ENCODE measurements at places on chromosomes 1 and 21. TPM values are rescaled to one million over a fixed set of nuclear protein-coding genes. Genes with fewer than 3 reads are reported as not detected.

GRCh38 chr1:85374160-85374559, 90.8 kb downstream of the DDAH1 start:
- no peak for DNase-seq

GRCh38 chr1:229696385-229696784, 70.3 kb downstream of the URB2 start:
- no peak for DNase-seq

DNA sequence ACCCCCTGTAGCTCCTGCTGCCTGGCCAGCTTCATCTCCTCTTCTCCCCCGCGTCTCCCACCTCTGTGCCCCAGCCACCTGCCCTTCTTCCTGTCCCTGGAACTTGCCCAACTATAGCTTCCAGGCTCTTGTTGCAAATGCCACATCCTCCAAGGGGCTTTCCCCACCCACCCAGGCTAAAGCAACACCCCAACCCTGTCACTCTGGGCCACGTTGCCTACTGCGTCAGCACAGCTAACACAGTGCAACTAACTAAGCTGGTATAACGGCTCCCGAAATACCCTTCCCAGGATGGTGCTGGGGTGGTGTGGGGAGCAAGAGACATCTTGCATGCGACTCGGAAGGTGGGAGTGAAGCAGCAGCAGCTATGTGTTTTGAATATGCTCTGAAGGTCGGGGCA, 19.7 kb downstream of the CAMK2N1 start:
- no peak for DNase-seq

GRCh38 chr1:66333466-66334199, 200.3 kb upstream of the SGIP1 start:
- DNase-seq = peak; percentile 38

- DNase-seq = no peak
These were observed 14.0 kb downstream of the TFB2M start for GRCh38 chr1:246552110-246552509.

The HPDL gene
- total RNA-seq = not detected

The STUM gene
- 0.85 TPM for total RNA-seq
